NCI-H524 treated with DMSO at 0.1 percent for 48 hours (cell line): ENCODE measurements at places on chromosomes 2 and 18.

DNA sequence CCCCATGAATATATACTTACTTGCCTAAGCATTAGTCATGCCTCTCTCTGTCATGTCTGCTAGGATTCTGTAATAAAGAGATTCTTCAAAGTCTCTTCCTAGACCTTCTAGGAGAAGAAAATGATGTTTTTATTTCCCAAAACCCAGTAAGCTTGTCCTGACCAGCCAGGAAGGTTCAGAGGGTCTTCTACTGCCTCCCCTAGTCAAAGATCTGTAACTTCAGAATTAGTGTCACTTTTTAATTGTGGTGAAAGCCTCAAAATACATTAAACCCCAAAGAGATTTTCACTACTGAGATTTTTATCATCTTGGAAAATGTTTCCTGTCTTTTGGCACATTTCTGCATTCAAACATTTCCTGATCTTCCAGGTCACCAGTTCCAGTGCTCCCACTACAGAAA, 232.9 kb upstream of the STK17B start:
- DNase-seq: no peak

DNA sequence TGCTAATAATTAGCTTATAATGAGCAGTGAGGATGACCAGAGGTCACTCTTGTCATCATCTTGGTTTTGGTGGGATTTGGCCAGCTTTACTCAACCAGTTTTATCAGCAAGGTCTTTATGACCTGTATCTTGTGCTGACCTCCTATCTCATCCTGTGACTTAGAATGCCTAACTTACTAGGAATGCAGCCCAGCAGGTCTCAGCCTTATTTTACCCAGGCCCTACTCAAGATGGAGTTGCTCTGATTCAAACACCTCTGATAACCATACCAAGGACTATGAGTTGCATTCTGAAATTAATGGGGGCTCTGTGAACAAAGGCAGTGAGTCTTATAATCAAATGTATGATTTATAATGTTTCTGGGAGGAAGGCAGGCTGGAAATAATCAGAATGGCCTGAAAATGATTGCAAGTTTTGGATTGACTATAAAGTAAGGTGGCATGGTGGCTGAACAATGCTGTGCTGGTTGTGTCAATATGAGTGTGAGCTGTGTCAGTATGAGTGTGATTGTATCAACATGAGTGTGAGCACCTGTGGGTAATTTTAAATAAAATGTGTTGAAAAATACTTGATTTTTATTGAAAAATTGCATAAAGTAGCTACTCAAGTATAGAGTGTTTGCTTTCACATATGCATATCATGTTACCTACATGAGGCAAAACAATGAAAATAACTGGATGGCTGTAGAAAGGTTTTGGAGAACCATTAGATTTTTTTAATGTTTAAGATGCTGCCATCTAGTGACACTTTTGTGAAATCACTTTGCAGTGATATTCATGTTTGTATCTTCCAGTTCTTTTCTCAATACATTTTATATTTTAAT, 103.0 kb downstream of the KYNU start:
- DNase-seq: no peak

- DNase-seq: no peak
Observed at GRCh38 chr2:80269806-80270205, 34.7 kb downstream of the LRRTM1 start.

DNA sequence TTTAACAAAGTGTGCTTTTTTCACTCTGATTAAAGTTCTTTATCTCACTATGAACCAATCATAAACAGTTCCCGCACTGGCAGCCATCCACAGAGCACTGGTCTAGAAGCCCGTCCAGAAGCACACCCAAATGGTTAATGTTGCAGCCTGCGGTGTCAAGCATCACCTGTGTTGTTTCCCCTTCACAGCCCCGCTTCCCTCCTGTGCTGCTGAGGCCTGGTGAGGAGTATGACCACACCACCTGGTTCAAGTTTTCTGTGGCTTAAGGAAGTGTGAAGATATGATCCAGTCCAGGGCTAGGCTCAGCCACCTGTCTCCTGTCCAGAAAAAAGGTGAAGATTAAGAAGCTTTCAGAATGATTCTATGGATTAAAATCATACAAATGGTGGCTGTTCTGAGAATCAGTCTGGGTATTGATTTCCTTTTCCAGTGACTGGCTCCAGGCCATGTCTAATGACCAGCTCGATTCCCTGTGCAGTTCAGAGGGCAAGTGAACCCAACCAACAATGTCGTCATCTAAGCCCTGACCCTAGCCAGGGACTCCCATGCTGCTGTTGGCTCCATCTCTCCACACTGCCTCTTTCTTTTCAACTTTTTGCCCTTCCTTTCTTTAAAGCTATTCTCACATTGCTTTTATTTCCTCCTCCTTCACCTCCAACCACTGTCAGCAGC, 17.7 kb downstream of the SRSF7 start:
- DNase-seq: no peak

DNA sequence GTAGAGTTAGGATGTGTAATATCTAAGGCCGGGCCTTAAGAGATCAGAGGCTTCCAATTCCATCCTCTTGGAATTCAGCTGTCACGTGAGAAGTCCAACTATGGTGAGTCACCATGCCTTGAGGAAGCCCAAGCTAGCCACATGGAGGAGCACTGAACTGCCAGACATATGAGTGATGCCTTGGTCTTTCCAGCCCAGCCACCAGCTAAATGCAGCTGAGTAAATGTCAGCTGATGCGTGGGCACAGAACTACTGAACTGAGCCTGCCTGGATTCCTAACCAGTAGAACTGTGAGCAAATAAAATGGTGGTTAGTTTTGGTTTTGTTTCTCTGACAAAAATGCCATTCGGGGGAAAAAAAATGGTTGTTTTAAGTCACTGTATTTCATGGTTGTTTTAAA, 153.7 kb upstream of the SERTAD2 start:
- no peak for DNase-seq
